ENCODE measurements at places on chromosomes 2 and 18.

DNA sequence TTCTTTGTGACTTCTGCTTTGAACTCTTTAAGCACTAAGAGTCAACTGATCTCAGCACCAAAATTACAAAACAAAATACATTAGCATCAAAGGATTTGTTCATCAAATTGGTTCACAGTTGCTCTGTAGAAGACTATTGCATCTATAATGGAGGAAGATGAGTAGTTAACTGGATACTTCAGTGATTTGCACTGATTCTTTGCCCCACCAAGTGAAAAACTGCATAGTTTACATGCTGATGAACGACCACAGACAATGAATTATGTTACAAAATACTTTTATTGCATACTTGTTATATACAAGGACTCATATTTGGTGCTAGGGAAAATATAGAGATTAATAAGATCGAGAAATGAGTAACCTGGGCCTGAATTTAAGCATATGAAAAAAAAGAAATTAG lies 107.2 kb downstream of the SCG2 start:
- no peak for DNase-seq

- DNase-seq, result peak; percentile 34
These were observed 318.7 kb downstream of the PDE11A start for GRCh38 chr2:177753682-177754491.

- DNase-seq, result no peak
These were observed 97.5 kb upstream of the CXCR4 start for GRCh38 chr2:136215449-136215848.

GRCh38 chr18:71287268-71287667 lies 998.4 kb downstream of the SOCS6 start:
- DNase-seq, result no peak

DNA sequence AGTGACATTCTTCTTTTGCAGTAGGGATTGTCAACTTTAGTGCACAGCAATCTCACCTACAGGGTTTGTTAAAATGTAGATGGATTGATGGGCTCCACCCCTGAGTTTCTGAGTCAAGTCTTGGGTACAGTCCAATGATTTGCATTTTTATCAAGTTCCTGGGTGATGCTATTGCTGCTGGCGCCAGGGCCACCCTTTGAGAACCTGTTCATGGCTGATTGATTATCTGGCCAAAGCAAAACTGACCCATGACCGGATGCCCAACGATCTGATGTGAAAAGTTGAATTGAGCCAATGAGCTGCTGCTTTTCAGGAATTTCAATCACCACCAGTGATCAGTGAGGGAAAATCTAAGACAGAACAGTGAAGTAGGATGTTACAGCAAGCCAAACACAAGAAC lies 675.3 kb downstream of the TMEM182 start:
- no peak for DNase-seq

- DNase-seq, result no peak
These were observed 121.0 kb downstream of the KLHL29 start for GRCh38 chr2:23505984-23506380.

GRCh38 chr18:78611201-78611800 lies 368.3 kb upstream of the SALL3 start:
- DNase-seq, result no peak

GRCh38 chr2:137947728-137948336 lies 16.4 kb upstream of the HNMT start:
- peak; percentile 82 for DNase-seq

DNA sequence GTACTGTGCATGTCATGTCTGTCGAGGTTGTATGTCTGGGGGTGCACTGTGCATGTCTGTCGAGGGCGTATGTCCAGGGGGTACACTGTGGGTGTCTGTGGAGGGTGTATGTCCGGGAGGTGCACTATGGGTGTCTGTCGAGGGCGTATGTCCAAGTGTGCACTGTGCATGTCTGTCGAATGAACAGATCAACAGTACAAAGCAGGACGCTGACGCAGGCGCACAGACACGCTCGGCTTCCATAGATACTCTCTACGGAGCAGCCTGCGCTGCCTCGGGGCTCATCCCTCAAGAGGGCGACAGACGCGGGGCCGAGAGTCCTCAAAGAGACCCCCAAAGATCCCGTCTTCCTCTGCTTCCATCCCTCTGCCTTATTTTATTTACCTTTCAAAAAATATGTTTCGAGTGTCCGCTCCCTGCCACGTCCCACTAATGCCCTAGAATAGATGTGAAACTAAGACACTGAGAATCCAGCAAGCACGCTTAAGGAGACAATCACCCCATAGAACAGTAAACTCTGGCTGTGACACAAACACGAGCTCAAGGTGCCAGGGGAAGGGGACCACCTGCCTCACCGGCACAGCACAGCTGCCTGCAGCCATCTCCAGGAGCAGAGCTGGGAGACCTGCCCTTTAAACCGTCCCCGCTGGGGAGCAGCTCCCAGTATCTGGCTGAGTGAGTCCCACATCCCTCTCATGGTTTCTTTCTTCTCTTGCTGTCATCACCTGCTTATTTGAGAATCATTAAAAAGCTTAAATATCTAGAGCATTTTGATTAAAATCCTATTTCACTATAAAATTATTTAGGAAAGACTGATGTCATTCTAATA lies 250.5 kb upstream of the MYT1L start:
- DNase-seq, result no peak

- DNase-seq, result no peak
These were observed 177.9 kb downstream of the LRRTM1 start for GRCh38 chr2:80126596-80127189.

- DNase-seq, result no peak
These were observed 153.8 kb upstream of the ZNF236 start for GRCh38 chr18:76668546-76668945.

DNA sequence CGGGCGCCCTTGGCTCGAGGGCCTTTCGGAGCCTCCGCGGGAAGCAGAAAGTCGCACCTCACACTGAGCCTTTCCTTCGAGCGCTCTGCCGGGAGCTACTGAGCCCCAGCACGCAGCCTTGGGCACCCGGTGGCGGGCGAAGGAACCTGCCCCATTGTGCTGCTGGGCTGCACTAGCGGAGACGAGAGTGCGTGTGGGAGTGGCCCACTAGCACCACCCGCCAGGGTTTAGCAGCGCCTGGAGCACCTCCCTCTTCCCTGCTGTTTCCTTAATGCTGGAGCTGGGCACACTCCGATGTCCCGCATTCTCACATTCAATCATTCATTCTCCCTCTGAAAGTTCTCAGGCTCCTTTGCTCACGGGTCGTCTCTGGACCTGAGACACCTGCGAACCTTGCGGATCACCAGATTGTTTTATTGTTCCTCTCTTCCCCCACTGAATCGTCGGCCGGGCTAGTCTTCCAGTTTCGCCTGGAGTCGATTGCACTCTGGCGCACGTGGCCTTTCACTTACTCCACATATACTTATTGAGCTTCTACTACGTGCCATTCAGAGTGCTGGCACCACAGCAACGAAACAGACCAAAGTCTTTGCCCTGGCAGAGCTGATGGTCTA lies 8.5 kb upstream of the PAX3 start:
- DNase-seq, result no peak

GRCh38 chr2:9217838-9218770 lies 11.5 kb downstream of the ASAP2 start:
- no peak for DNase-seq

GRCh38 chr18:1037776-1038175 lies 133.1 kb downstream of the ADCYAP1 start:
- no peak for DNase-seq

DNA sequence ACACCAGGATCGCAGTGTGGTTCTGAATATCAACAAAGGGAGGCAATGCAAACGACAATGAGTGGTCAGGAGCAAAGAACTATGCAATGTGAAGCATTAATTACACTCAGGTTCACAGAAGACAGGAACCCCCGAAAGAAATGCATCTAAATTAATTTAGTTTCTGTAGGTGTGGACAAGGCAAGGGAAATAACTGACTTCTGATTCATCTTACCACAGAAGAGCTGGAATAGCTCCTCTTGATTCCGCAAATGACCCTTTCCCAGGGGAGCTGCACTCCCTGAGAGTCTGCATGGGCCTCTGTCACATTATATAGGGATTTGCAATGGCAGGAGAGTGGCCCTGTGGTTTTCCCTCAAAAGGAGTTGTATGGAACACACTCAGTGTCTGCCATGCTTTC lies 263.9 kb upstream of the APCDD1 start:
- DNase-seq, result no peak

- DNase-seq, result no peak
These were observed 37.9 kb downstream of the SEMA4F start for GRCh38 chr2:74691929-74692328.

DNA sequence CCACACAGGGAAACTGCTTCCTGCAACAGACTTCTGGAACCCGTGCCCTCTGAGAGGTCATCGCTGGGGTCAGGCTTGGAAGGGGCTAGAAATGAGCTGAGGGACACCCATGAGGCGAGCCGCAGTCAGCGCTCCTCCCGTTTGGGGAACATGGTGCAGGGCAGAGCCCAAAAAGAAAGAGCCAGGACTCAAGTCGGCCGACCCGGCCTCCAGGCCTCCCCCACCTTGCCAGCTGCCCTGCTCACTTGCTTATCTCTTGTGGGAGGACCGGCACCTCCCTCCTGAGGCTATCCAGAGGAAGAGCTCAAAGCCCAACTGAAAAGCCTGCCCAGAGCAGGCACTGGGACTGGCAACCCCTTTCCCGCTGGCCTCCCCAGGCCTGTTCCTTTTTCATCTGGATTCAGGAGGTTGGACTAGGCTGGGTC lies 43.6 kb downstream of the SCTR start:
- DNase-seq, result no peak

Measured in endothelial cell of umbilical vein (primary cell).